Caudate nucleus (tissue), 63 donors: ENCODE measurements at places on chromosomes 13 and 19.

DNA sequence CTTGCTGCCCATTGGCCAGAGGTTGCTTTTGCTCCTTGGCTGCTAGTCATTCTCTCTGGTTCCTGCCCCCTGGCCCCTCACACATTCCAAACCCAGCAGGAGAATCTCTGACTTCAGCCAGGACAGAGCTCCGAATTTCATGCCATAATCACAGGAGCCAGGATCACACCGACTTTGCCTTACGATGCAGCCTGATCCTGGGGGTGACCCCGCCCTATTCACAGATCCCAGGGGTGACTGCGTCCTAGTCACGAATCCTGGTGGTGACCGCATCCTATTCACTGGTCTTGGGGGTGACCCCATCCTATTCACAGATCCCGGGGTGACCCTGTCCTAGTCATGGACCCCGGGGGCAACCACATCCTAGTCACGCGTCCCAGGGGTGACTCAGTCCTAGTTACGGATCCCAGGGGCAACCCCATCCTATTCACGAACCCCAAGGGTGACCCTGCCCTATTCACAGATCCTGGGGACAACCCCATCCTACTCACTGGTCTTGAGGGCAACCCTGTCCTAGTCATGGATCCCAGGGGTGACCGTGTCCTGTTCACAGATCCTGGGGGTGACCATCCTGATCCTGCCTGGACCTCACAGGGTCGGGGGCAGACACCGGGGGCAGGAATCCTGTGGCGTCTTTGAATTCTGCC, 7.4 kb upstream of the TEX29 start:
- no peak for DNase-seq

- no peak for DNase-seq
Measured at GRCh38 chr19:6100284-6100915, 9.9 kb downstream of the RFX2 start.

DNA sequence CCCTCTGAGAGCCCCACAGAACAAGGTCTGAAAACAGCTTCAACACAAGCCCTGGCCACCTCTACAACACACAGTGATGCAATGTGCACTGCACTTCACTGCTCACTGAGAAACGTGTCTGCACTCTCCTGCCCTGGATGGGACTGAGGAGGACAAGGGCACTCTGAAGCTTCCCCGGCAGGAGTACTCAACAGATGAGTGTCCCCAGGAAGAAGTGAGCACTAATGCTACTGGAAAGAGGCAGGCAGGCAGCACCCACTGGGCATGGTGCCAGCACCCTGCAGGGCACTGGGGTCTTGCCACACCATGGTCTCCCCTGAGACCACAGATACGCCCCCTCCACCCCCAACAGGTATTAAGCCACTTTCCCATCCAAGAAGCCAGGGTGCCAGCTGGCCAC, 17.7 kb upstream of the SLC35E1 start:
- DNase-seq: no peak

DNA sequence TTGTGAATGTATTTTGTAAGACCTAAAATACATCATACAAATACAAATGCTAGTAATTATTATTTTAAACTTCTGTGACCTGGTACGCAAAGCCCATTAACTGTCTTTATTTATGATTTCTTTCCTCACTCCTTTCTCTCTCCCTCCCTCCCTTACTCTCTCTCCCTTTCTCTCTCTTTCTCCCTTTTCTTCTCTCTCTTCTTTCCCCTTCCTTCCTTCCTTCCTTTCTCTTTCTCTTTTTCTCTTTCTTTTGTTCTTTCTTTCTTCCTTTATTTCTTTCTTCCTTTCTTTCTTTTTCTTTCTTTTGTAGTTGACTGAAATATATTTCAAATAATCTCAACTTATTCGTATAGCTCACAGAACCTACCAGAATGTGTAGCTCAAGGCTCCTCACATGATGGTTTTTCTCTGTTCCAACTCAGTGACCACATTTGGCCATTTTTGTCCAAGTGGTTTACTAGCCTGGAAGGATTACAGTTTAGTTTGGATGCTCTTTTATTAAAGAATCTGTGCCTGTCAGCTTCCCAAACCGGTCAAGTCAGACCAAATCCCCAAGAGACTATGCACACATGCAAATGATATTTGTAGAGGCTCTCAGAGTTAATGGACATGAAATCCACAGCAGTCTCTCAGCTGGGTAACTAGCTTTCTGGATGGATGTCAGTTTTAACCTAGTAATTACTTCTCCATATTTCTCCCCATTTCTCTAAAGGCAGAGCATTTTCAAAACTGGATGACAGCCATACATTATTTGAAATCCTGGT, 71.7 kb downstream of the POSTN start:
- DNase-seq: no peak

GRCh38 chr13:43797159-43797558, 10.4 kb upstream of the ENOX1 start:
- DNase-seq: no peak

- no peak for DNase-seq
Measured at GRCh38 chr13:98677398-98677797, 75.1 kb downstream of the SLC15A1 start.

DNA sequence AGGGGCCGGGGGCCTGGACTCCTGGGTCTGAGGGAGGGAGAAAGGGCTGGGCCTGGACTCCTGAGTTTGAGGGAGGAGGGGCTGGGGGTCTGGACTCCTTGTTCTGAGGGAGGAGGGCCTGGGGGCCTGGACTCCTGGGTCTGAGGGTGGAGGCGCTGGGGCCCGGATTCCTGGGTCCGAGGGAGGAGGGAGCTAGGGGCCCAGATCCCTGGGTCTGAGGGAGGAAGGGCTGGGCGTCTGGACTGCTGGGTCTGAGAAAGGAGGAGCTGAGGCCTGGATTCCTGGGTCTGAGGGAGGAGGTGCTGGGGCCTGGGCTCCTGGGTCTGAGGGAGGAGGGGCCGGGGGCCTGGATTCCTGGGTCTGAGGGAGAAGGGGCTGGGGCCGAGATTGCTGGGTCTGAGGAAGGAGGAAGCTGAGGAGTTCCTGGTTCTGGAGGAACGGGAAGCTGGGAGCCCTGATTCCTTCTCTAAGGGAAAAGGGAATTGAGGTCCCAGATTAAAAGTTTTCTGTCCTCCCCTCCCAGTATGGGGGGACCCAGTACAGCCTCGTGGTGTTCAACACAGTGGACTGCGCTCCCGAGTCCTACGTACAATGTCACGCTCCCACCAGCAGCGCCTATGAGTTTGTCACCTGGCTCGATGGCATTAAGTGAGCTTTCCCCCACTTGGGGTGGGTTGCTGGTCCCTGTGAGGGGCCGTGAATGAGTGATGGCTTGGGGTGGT, 721 bp downstream of the MED25 start:
- no peak for DNase-seq

DNA sequence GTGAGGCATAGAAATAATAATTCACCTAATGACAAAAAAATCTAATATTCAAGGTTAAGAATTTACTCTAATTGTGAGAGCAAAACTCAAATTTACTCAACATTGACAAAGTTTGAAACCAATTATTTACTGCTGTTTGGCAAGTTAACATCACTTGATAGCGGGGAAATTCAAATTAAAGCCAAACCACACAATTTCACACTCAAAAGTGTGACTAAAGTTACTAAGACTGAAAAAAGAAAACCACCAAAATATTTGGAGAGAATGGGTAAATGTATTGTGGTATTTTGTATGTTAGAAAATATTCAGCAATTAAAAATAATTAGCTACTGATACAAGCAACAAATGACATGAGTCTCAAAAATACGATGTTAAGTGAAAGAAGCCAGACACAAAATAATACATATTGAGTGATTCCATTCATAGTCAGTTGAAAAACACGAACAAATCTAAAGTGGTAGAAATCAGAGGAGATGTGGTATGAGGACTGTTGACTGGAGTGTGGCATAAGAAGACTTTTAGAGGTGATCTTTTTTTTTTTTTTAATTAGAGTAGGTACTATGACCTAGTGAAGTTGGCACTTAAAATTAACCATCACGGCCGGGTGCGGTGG, 541.4 kb upstream of the ATXN8OS start:
- DNase-seq: no peak

DNA sequence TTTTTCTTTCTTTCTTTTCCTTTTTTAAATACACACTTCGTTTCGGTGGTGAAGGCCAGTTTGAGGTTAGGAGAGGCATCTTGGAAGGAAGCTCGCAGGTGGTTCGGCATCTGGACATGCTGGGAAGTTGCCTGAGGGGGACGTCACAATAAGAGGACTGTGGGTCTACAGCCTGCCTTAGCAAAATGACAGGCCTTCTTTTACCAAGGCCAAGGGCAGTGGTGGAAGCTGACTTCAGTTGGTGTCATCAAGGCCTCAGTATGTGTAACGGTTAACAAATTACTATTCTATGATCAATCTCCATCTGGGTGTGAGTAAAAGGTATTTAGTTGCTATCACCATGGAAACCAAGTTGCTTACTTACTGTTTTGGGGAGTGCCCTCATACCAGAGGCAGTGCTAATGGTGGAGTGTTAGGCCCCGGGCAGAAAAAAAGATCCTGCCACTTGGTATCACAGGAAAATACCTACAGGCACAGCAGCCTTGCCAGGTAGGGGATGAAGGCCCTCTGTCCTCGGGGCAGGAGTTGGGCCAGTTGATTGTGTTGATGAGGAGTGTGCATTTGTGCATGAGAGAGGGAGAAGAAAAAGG, 10.3 kb downstream of the ACTN4 start:
- DNase-seq: no peak

GRCh38 chr13:97921176-97921816, 32.2 kb upstream of the IPO5 start:
- DNase-seq: no peak

DNA sequence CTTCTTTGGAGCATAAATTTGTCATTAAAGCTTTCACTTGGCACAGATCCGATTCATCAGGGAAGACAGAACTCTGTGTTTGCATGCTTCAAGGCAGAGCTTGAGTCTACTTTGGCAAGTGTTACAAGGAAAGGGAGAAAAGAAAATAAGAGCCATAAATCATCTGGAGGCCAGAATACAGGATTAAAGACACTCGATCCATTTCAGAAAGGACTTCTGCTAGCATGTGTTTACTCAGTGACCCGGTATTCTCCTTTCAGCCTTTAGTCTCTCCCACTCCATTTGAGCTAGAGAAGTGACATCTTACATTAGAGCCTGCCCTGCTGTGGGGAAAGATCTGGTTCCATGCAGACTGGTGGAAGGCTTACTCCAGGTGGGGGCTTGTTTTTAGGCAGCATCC, 306.4 kb downstream of the KLF5 start:
- no peak for DNase-seq

GRCh38 chr19:42021185-42021584, 27.2 kb upstream of the ATP1A3 start:
- DNase-seq: no peak

DNA sequence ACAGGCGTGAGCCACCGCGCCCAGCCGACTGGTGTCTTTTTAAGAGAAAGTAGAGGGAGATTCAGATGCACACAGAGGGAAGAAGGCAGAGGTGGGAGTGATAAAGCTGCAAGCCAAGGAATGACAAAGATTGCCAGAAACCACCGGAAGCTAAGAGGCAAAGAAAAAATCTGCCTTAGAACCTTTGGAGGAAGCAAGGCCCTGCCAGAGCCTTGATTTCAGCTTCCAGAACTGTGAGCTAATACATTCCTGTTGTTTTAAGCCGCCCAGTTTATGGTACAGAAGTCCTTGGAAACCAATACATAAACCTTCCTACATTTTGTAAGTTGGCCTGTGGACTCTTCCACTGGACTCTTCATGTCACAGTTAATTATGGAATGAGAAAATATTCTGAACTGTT, 71.7 kb upstream of the SOX21 start:
- DNase-seq: no peak

GRCh38 chr13:78657699-78658629, 991 bp downstream of the OBI1 start:
- no peak for DNase-seq

DNA sequence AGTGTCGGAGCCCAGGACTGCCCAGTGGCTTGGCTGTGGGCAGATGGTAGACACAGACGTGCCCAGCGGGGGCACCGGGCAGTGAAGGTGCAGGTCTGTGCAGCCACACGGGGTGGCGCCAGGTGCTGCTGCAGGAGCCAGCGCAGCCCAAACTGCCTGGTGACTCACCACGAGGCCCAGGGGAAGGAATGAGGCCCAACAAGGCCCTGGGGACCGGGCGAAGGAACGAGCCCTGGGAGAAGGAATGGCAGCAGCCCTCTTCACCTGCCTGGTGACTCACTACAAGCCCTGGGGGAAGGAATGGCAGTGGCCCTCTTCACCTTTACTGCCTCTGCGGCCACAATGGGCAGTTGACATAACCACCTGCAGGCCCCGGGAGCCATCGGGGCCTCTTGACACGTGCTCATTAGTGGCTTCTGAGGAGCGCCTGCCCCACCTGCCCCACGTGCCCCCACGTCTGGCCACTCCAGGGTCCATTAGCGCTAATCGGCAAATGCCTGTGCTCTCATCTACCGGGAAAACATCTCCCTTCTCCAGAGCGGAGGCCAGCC, 9.3 kb downstream of the MED16 start:
- no peak for DNase-seq

- no peak for DNase-seq
Measured at GRCh38 chr19:18225702-18226468, at the start of gene PDE4C. Gene PDE4C, minus strand, starts transcription at chr19:18226438. Its CDS starts 23 bp downstream, at chr19:18226415.

GRCh38 chr13:71055644-71056043, 811.4 kb downstream of the DACH1 start:
- no peak for DNase-seq
